ENCODE measurements at places on chromosomes 2 and 18.
A peak's percentile ranks its signal among the peaks of the same experiment; 100 is the strongest.

GRCh38 chr2:8884812-8885211 is 47.4 kb upstream of the KIDINS220 start:
- no peak overlapping the region for H3K27ac ChIP-seq
- DNase-seq: no peak
- H3K4me1 ChIP-seq: no peaks in the 10 kb centered on the region
- H3K27me3 ChIP-seq: no peaks in the 10 kb centered on the region
- no peak overlapping the region for H3K4me3 ChIP-seq

DNA sequence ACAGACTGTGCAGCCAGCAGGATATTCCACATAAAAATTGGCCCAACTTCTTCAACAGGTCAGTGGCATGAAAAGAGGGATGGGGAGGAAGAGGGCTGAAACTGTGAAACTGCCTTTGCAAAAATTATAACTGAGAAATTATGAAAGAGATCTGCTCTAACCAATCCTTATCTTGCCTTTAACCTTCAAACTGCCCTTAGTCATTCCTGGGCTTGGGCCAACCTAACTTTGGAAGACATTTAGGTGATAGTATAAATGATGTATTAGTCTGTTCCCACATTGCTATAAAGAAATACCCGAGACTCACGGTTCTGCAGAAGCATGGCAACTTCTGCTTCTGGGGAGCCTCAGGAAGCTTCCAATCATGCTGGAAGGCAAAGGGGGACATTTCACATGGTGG is 74.5 kb downstream of the RPL31 start:
- no peaks in the 10 kb centered on the region for H3K36me3 ChIP-seq
- H3K4me3 ChIP-seq: no peak overlapping the region
- no peaks in the 10 kb centered on the region for H3K27me3 ChIP-seq
- no peaks in the 10 kb centered on the region for H3K4me1 ChIP-seq
- DNase-seq: no peak

GRCh38 chr18:3596637-3597384 is 146.8 kb downstream of the TGIF1 start:
- H3K27ac ChIP-seq: peak overlapping the region; percentile 95
- H3K27me3 ChIP-seq: no peaks in the 10 kb centered on the region
- peaks cover 53% of the 10 kb centered on the region for H3K4me1 ChIP-seq

DNA sequence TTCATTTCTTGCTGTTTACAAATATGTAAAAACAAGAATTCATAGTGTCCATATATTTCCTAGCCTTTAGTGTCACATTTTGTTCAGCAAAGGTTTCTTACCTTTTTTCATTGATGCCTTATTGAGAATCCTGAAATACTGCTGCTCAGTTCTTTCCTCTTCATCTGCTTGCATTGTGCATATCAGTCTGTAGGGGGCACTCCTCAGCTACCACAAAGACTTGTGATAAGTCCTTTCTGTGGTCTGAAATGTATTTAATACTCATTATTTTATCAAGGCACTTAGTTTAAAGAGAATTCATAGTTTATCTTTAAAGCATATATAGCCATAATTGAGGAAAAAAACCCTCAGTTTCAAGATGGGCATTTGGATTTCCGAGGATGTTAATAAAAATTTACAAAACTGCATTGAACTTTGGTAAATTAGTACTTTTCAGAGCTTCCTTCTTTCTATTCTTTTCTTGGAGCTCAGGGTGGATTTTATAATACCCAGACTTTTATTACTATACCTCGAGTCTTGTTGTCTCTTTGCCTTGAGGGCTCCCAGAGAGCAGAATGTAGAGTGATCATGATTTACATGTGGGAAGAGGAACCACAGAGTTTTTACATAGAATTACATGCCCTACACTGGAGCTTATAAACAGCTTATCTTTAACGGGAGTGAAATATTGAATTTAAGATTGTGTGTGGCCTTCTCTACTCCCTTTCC is 570.1 kb downstream of the PLCL1 start:
- no peak overlapping the region for H3K27ac ChIP-seq
- H3K4me3 ChIP-seq: no peak overlapping the region
- peaks cover 31% of the 10 kb centered on the region for H3K27me3 ChIP-seq

- DNase-seq: peak; percentile 2
- H3K27ac ChIP-seq: no peak overlapping the region
- H3K27me3 ChIP-seq: no peaks in the 10 kb centered on the region
- H3K4me3 ChIP-seq: no peak overlapping the region
- H3K36me3 ChIP-seq: no peaks in the 10 kb centered on the region
These were observed 7.6 kb downstream of the ESPNL start for GRCh38 chr2:238107525-238108422.

DNA sequence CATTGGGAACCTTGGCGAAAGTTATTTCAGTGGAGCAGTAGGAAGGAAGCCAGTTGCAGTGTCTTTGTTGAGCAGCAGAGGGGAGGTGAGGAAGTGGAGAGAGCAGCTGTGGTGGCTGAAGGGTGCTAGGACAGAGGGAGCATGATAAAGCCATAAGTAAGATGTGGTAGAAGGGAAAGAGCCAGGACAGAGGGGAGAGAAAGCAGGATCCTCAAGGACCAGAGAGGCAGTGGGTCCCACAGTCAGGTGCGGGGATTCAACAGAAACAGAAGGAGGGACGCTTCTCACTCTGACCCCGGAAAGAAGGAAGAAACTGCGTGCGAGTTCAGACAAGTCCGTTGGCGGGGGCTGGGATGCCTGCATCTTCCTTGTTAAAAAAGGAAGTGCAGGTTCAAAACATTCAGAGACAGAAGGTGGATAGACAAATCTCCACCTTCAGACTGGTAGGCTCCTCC is at the start of gene CXCR2:
TSS of gene CXCR2 (plus strand) at position 403 of the 455 bp plus-strand sequence. CDS start 8,774 bp downstream, outside the sequence.
- no peaks in the 10 kb centered on the region for H3K36me3 ChIP-seq
- DNase-seq: peak; percentile 10
- no peak within 1 kb of the TSS for H3K27ac ChIP-seq

GRCh38 chr2:128808462-128809258 is 490.0 kb upstream of the HS6ST1 start:
- no peak for DNase-seq
- no peaks in the 10 kb centered on the region for H3K4me1 ChIP-seq
- no peaks in the 10 kb centered on the region for H3K27me3 ChIP-seq
- no peak overlapping the region for H3K27ac ChIP-seq

DNA sequence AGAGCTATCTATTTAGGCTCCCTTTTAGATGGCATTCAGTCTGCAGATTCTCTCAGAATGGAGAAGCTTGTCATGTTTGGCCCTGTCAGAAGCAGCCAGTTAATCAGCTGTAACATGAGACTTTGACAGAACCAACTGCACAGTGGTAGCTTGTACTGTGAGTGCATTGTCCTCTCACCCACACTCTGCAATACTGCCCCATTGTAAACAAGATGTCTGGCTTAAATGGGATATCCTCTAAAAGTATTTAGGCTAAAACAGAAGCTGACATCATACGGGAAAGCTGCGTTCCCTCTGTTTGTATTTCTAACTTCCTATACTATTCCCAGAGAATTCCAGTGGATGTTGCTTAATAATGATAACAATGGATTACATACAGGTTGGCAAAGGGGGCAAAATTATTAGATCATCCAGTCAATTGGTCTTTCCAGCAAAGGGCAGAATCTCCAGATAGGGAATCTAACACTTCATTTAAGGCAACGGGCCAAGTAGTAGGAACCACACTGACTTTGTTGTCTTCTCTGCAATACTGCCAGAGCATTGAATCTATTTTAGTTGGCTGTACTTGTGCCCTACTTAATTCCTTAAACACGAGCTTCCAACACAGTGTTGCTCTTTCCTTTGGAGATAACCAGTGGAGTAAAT is 15.4 kb upstream of the STAT4 start:
- no peak overlapping the region for H3K27ac ChIP-seq
- H3K4me1 ChIP-seq: peaks cover 34% of the 10 kb centered on the region
- no peak for DNase-seq
- no peaks in the 10 kb centered on the region for H3K36me3 ChIP-seq
- H3K27me3 ChIP-seq: no peaks in the 10 kb centered on the region

- DNase-seq: no peak
- no peaks in the 10 kb centered on the region for H3K27me3 ChIP-seq
- H3K27ac ChIP-seq: no peak overlapping the region
- H3K4me3 ChIP-seq: no peak overlapping the region
- H3K4me1 ChIP-seq: no peaks in the 10 kb centered on the region
These were observed 331.4 kb upstream of the KLHL29 start for GRCh38 chr2:23053601-23054000.

GRCh38 chr18:46213295-46213694 is 109.1 kb downstream of the HAUS1 start:
- no peaks in the 10 kb centered on the region for H3K27me3 ChIP-seq
- peak overlapping the region; percentile 75 for H3K27ac ChIP-seq
- DNase-seq: no peak
- peaks cover 44% of the 10 kb centered on the region for H3K36me3 ChIP-seq

DNA sequence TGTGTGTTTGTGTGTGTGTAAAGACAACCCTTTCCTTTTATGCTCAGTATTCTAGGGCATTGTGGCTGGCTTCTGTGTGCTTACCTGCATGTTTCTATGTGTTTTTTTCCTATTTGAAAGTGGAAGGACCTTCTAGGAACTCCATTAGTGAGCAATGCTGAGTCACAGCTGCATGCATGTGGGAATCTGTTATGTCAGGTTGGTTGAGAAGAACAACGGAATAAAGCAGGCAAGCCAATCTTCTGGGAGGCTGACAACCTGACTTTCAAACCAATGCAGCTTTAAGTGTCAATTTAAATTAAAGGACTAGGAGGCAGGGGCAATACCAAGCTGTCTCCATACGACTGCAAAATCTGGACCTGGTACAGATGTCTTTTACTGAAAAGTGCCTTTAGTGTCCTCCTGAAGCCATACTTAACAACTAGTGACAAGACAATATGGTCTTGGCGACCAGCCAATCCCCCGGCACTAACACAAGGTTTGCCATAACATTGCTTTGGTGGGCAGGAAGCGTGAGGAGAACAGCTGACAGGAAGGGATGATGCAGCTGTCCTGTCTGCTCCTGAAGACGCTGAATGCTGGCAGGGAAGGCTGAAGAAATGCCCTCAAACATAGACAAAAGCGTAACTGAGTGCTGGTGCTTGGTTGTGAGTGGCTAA is 514.7 kb upstream of the CDH7 start:
- H3K4me1 ChIP-seq: no peaks in the 10 kb centered on the region
- no peak for DNase-seq
- no peak overlapping the region for H3K4me3 ChIP-seq
- H3K27ac ChIP-seq: no peak overlapping the region

DNA sequence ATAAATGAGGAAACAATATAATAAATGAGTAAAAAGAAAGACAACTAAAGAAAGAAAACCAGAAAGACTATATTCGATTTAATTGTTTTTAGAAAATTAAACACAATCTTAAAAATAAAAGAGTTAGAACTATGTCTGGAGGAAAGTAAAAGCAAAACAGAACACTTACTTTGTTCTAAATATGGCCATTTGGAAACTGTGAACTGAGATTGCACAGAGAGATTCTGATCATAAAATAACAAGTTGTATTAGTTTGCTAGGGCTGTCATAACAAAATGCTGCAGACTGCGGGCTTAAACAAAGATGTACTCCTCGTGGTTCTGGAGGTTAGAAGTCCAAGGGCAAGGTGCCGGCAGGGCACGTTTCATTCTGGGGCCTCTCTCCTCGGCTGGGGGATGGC is 128.1 kb upstream of the AQP4 start:
- H3K27ac ChIP-seq: no peak overlapping the region
- no peak for DNase-seq
- H3K4me1 ChIP-seq: no peaks in the 10 kb centered on the region
- no peaks in the 10 kb centered on the region for H3K27me3 ChIP-seq
- H3K36me3 ChIP-seq: no peaks in the 10 kb centered on the region

DNA sequence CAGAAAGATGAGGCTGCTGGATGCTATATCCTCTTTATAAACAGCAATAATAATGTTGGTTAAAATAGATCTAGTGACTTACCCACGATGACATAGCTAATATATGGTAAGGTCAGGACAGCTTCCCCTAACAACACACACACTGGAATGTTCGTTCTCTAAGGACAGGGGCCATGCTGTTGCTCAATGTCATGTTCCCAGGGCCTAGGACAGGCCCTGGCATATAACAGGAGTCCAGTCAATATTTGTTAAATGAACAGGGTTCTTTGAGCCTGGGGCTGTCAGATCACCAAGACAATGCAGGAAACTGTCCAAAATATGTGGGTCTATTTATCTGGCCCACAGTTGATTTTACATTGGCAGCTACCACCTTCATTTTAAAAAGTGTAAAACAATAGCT is 207.1 kb upstream of the MEX3C start:
- no peak overlapping the region for H3K4me3 ChIP-seq
- H3K27me3 ChIP-seq: peaks cover 4% of the 10 kb centered on the region
- H3K27ac ChIP-seq: no peak overlapping the region
- no peak for DNase-seq
- no peaks in the 10 kb centered on the region for H3K36me3 ChIP-seq

DNA sequence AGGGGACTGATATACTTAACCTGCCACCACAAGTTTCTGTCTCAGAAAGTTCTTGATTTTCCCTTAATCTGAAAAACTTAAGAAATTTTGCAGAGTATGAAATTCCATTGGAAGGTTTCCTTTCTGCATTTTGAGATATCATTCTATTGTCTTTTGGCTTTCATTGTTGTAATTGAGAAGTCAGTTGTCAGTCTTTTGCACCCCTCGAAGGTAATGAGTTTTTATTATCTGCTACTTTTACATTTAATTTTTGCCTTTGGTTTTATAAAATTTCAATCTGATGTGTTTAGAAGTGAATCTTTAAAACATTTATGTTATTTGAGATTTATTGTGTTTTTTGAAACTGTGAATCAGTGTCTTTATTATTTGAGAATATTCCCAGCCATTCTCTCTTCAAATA is 4.8 kb upstream of the IL36A start:
- no peak overlapping the region for H3K4me3 ChIP-seq
- peaks cover 6% of the 10 kb centered on the region for H3K36me3 ChIP-seq
- H3K27ac ChIP-seq: no peak overlapping the region
- DNase-seq: no peak

- DNase-seq: no peak
- H3K4me1 ChIP-seq: no peaks in the 10 kb centered on the region
- no peak overlapping the region for H3K27ac ChIP-seq
- peaks cover 4% of the 10 kb centered on the region for H3K27me3 ChIP-seq
- no peaks in the 10 kb centered on the region for H3K36me3 ChIP-seq
- H3K4me3 ChIP-seq: no peak overlapping the region
These were observed 272.9 kb downstream of the TGIF1 start for GRCh38 chr18:3722649-3723433.

- H3K4me3 ChIP-seq: no peak overlapping the region
- H3K27ac ChIP-seq: no peak overlapping the region
- no peaks in the 10 kb centered on the region for H3K36me3 ChIP-seq
- no peaks in the 10 kb centered on the region for H3K4me1 ChIP-seq
- no peak for DNase-seq
These were observed 854.3 kb downstream of the LRRTM4 start for GRCh38 chr2:76667821-76668271.

DNA sequence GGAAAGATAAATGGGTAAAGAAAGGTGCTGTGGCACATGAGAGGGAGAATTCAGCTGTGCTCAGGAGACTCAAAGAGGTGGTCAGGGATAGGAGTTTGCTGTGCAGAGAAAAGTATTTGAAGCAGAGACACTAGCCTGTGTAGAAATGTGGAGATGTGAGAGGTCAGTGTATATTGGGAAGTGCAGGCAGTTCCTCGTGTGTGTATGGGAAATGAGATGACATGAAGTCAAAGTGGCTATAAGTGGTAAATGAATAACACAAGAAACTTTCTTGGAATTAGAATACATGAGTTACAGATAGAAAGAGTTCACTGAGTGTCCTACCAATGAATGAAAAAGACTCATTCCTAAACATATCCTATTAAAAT is 11.6 kb downstream of the MAP3K20 start:
- peaks cover 14% of the 10 kb centered on the region for H3K27me3 ChIP-seq
- no peak for DNase-seq
- H3K4me1 ChIP-seq: no peaks in the 10 kb centered on the region
- no peak overlapping the region for H3K4me3 ChIP-seq
- H3K27ac ChIP-seq: no peak overlapping the region

All from activated CD8-positive, alpha-beta T cell treated with anti-CD3 and anti-CD28 coated beads for 36 hours (primary cell).